Epithelial cell of proximal tubule (primary cell): ENCODE measurements at places on chromosomes 11 and 22.

- no peak for DNase-seq
Observed at GRCh38 chr11:12196308-12196707, 85.9 kb downstream of the MICAL2 start.

GRCh38 chr22:42929838-42930155, 72.7 kb upstream of the ARFGAP3 start:
- DNase-seq = no peak

- no peak for DNase-seq
Observed at GRCh38 chr11:95788921-95789505, 569 bp downstream of the FAM76B start.

- DNase-seq = no peak
Observed at GRCh38 chr11:297586-298405, 1.5 kb downstream of the IFITM5 start.

DNA sequence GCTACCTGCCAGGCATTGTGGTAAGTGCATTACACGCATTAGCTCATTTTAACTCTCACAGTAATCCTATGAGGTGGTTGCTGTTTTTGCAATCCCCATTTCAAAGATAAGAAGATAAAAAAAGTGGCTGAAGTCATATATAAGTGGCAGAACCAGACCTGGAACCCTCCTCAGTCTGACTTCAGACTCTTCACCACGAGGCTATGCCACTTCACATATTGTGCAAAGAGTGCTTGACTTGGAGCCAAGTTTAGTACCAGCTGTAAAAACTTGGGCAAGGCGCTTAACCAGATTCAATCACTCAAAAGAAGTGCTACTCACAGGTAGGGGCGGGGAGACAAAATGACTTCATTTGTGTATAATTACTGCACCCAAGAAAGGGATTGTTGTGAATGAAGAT, 15.3 kb downstream of the BPIFC start:
- DNase-seq = no peak

DNA sequence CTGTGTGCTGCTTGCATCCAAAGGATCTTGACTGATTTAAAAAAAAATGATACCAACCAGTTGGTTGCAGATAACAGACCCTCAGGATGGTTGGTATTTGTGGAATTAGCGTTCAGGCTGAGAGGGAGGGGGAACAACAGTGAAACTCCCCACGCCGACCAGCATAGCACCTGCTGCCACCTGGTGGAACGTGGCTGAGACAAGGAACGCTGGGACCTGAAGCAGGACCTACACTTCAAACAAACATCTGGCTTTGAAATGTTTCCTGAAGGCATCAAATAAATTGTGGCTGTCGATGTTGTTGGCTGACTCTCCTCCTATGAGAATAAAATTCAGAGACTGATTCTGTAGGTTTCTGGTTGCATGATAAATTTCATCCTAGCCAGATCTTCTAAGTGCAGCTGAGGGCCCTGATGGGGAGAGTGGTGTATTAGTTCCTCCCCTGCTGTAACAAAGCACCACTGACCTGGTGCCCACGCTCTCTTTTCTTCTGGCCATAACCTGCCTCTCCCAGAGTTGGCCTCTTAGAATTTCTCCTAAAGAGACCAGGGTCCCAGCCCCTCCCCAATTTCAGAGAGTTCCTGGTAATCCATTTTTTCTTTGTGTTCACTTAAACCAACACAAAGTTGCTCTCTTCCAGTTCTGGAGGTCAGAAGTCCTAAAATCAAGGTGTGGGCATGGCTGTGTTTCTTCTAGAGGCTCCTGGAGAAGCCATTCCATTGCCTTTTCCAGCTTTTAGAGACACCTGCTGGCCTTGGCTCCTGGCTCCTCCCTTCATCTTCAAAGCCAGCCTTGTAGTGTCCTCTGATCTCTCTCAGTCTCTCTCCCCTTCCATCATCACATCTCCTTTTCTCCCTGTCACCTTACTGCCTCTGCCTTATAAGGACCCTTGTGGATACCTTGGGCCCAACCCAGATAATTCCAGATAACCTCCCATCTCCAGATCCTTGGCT, 17.3 kb downstream of the APOL2 start:
- no peak for DNase-seq

DNA sequence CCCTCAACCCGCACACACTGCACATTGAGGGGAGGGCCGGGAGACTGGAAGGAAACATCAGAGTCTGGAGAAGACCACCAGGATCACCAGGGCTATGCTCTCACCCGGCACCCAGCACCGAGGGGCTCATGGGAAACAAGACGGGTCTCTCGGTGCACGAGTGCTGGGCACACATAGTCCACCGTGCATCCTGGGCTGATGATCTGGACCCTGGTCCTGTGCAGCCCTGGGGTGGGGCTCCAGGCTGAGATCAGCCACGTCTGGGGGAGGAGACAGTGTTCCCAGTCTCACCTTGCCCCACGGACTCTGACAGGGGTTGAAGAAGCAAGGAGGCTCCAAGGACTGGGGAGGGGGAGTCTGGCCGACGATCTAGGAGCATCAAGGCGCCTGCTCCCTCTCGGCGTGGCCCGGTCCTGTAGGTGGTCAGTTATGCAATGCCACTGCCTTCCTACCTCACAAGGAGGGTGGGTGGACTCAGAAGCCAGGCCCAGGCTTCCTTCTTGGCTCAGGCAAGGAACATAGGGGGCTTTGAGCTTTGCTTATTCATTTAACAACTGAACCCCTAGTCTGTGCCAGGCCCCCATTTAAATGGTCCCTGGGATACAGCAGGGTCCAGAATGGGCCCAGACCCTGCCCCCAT, 11.4 kb upstream of the CD81 start:
- no peak for DNase-seq

DNA sequence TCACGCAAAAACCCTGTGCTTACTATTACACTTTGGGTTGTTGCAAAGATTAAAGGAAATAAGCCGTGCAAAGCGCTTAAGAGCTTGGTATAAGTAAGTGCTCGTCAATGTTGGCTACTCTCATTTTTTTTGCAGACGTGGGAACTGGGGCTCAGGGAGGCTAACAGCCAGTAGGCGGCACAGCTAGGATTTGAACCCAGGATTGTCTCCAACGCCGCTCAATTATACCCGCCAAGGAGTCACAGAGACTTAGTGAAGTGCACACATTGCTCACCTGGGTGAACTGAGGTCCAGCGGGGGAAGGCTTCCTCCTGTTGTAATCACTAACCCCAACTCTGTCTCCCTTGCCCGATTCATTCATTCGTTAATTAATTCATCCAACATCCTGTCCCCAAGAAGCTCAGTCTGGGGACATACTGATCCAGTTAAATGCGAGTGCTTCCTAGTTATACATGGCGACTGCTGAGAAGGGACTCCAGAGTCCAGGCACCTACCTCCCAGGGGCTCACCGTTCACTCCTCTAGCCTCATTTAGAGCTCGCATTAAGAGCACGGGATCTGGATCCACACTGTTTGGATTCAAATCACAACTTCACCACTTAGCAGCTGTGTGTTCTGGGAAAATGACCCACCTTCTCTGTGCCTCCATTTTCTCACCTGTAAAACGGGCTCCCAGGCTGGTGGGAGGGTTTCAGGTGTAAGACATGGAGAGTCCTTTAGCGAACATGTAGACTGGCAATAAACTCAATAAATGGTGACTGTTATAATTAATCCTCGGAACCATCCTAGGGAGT, 838 bp upstream of the MTFP1 start:
- no peak for DNase-seq

- no peak for DNase-seq
Observed at GRCh38 chr11:77093987-77094840, 8.4 kb upstream of the OMP start.

GRCh38 chr22:37156686-37157435, 7.1 kb upstream of the IL2RB start:
- DNase-seq = no peak

DNA sequence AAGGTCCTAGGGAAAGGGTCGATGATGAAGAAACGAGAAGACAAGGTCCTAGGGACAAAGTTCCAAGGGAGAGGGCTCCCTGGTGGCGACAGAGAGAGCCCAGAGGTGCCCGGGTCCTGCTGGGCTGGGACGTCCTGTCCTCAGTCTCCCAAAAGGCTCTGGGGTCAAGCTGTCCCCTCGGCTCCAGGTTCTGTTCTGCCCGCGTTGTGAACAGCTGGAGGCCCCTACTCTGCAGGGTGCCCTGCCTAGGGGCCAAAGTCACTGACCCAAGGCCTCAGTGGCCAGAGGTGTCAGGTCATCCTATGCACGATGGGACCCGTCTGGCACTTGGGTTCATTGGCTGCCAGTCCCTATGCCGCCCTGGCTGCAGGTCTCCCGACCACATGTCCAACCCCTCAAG, 49.9 kb upstream of the SLC22A12 start:
- no peak for DNase-seq

DNA sequence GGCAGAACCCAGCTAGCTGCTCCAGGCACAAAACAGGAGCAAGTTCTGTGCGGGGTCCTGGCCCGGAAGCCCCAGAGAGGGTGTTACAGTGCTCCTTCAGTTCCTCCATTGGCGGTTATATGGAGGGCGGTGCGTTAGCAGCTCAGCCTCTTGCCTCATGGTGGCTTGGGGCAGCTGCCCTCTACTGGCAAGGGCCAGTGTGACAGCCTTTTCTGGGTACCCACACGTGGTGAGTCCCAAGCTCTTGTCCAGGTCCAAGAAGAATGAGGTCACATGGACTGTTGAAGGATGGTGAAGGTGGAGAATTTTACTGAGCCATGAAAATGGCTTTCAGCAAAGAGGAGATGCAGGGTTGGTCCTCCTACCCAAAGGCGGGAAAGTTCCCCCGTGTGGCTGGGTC, 100.5 kb downstream of the WT1 start:
- no peak for DNase-seq

DNA sequence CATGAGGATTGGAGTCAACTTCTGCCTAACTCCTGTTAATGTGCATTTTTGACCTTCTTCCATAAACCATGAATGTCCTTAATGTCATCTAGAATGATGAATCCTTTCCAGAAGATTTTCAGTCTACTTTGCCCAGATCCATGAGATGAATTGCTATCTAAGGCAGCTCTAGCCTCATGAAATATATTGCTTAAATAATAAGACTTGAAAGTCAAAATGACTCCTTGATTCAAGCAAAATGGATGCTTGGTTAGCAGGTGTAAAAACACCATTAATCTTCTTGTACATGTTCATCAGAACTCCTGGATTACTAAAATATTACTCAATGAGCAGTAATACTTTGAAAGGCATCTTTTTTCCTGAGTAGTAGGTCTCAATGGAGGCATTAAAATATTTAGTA, 238.5 kb upstream of the ZC3H12C start:
- DNase-seq = no peak

DNA sequence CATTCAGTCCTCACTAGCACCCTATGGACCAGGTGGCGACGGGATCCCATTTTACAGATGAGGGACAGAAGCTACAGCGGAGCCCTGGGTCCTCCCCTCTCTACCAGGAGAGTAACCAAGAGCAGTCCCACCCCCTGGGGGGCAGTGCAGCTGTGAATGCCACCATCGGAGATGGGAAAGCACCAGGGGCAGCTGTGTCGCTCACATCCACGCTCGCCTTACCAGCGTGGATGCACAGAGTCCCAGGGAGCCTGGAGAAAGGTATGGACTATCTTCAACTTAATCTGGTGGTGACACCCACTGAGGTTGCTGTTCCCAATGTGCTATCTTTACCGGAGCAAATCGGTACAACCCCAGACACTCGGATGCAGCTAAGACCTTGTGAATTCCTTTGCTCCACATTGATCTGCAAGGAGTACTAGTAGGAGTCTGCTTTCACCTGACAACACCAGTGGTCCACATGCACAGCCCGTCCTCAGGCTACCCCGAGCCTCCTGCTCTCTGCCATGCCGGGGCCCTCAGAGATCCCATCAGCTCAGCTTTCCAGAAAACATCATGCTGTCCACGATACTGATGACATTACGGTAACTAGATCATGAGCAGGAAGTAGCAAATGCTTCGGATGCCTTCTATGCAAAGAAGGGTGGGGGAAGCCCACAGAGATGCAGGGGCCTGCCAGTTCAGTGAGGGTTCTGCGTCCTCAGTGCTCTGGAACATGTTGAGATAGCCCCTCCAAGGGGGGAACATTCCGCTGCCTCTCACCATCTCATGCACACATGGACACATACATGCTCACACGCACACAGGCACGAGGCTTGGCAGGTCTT, 126.0 kb downstream of the CTTN start:
- DNase-seq = no peak

DNA sequence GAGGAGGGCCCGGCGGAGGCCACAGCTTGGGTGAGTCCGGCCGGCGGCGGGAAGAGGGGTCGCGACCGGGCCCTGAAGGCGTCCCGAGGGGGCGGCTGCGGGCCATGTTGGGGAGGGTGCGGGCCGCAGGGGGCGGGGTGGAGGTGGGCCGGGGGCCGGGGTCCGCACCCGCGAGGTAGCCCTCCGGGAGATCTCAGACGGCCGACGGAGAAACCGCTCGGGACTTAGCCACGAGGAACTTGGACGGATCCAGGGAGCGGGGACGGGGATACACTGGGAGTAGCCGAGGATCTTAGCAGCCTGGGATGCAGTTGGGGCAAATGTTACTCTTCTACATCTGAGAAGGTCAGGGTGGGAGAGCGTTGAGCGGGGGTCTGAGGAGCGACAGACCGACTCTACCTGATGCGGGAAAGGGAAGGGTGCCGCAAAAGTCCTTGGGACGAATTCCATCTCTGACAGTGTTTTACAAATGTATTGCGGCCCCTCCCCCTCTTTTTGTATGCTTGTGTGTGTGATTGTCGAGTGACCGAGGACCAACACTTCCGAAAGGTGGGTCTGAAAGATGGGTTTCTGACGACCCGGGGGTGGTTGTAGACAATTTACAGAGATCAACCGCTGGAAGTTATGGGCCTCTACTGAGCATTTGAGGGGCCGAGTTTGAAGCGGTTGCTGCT, 658 bp downstream of the STIP1 start:
- no peak for DNase-seq

GRCh38 chr11:26947904-26948639, 45.8 kb upstream of the FIBIN start:
- DNase-seq = no peak

DNA sequence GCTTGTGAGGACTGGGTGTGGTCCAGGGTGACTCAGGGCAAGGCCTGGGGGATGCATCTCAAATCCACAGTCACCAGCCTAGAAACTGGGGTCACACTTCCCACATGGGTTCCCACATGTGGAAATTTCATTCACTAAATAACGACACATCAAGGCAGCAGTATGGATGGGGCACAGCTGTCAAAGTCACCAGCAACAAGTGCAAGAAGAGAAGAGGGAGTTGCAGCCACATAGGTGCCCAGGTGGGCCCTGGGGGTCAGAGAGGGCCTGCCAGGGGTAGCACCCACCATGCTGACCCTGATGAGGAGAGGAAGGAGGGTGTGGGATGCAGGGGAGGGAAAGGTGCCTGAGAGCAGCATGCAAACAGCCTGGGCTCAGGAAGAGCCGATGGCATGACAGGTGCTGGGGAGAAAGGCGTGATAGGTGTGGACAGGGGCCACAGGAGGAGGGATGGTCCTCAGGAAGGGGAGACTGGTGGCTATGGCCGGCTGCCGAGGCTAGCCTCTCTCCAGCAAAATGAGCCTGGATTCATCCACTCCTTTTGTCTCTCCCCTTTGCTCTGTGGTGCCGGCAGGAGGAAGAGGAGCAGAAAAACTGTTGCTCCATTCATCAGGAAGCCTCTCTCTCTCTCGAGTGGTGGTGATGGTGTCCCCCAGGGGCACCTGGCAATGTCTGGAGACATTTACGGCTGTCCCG, 22.3 kb downstream of the DGCR6L start:
- DNase-seq = no peak
